ENCODE measurements at places on chromosomes 7 and 10.

GRCh38 chr7:45917064-45917463, 4.0 kb downstream of the IGFBP3 start:
- no peak for DNase-seq

- DNase-seq = no peak
Measured at GRCh38 chr10:6347391-6347951, 144.7 kb downstream of the PFKFB3 start.

- no peak for DNase-seq
Measured at GRCh38 chr10:73634421-73634820, 6.9 kb downstream of the MYOZ1 start.

GRCh38 chr7:157009778-157010587, 480 bp downstream of the MNX1 start:
- DNase-seq = no peak

DNA sequence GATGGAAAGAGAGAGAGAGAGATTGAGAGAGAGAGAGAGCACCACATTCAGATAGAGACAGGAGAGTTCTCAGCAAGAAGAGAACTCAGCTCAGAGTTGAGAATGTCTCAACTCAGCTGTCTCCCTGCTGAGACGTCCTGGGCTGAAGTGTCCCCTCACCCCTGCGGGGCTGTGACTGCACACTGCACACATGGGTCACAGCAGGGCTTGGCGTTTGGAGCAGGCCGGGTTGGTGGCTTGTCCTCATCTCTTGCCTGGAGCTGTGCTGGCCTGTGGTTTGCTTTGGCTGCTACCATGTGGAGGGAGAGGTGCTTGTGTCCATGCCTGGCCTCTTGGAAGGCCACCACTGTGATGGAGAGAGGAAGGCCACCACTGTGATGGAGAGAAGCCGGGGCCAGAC, 167.9 kb downstream of the RNF216 start:
- DNase-seq = no peak

- no peak for DNase-seq
Measured at GRCh38 chr10:17685233-17685840, 41.4 kb downstream of the STAM start.

DNA sequence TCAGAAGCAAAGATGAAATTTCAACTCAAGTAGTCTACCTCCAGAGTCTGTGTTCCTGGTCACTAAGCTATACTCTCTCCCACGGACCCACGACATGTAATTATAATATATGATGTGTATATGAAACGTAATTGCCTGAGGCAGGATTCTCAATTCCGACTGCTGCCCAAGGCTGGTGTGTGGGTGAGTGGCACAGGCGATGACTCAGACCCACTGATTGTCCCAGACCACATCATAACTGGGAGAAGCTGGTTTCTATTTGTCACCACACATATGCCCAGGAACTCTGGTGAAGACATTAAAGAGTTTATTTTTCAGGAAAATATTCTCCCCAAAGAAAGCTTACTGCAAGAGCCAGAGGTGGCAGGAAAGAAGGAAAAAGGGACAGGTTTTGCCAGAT, 219.3 kb downstream of the JAZF1 start:
- no peak for DNase-seq

DNA sequence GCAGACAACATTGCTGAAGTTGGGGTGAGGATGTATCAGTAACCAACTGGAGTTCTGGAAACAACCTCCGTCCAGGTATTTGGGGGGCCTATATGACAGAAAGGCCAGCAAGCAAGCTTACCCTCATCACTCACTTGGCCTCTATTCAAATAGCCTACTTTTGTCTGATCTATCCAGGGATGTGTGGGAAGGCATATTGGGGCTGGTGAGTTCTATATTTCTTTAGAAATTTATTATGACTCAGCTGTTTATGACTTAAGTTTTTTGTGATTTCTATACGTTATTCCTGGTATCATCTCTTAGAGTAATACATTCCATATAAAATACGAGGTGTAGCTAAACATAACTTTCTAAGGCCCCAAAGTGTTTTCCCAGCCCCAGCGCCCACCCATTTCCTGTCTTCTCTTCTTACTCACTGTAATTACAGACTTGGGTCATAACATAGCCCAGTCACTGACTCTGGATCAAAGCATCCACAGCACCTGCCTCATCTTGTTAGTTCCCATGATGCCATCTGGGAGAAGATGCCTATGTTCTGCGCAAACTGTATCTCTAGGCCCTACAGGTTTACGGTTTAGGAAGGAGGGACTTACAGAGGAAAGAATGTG, 18.1 kb downstream of the GARS1 start:
- no peak for DNase-seq

- no peak for DNase-seq
Measured at GRCh38 chr7:1246160-1246870, 13.6 kb downstream of the UNCX start.

DNA sequence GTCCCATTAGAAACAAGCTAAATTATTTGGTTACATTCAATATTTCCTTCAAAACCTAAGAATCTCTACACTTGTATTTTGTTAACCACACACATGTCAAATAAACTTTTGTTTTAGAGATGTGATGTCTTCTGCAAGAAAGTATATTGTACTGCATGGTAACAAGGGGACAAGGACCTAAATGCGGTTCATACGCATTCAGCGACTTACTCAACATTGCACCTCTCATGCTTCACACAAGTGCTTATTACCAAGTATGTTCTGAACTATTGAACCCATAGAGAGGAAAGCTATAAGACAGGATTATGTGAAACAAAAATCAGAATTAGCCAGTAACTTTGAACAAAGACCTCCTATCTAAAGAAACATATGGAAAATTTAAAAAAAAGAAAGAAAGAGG, 68.3 kb downstream of the CREB5 start:
- DNase-seq = no peak

DNA sequence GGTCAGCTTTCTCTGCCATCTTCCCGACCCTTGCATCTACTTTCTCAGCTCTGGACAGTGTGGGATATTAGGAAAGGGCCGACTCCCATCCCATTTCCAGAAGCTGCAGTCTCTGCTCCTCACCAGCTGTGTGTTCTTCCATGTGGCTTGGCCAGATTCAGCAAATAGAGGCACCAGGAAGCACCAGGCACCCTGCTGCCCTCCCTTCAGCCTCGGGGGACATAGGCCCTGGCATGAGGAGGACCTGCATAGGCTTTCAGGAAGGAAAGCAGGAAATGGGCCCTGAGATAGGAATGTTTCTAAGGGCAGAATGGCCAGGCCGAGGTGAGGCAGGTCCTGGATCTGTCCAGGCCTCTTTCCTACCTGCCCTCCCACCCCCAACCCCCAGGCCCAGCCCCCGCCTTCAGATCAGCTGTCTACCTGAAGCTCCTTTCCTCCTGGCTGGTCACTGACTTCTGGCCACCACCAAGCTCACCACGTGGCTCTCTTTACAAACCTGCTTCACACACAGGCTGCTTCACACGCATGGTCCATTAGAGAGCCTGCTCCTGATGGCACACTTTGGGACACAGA, 27.5 kb upstream of the PURB start:
- DNase-seq = no peak

DNA sequence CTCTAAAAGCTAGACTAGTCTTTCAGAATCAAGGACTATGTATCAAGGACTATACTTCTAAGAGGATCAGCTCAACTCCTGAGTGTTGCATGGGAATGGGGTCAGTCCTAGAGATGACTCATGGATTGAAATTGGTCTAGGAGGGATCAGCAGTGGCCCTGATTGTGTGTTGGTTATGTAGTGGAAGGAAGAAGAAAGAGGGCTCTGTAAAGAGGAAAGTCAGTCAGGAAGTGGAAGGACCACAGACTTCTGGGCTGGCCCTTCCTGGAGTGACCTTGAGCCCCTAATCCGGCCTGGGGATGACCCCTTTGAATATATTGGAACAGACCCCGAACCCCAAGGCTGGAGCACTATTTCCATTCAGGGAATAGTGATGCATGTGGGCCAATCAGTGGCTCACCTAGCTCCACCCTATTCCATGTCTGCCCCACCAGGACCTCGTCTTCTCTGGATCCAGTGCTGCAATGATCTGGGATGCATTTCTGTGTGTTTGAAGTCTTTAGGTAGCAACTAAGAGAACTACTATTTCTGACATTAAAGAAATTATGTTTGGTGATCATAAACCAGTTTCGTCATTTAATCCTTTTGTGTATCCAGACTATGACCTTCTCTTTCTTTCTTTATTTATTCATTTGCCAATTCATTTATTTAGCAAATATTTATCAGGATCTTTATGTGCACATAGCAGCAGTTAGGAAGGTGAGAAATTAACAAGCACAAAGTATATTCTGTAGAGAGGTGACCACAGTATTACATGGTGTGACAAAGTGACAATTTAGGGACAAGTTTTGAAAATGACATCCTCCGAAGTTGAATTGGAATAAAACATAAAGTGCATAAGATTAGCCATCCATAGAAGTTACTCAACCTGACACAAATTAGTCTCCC, 48.6 kb upstream of the KIF5B start:
- DNase-seq = no peak

GRCh38 chr10:3946234-3947229, 161.5 kb upstream of the KLF6 start:
- no peak for DNase-seq

DNA sequence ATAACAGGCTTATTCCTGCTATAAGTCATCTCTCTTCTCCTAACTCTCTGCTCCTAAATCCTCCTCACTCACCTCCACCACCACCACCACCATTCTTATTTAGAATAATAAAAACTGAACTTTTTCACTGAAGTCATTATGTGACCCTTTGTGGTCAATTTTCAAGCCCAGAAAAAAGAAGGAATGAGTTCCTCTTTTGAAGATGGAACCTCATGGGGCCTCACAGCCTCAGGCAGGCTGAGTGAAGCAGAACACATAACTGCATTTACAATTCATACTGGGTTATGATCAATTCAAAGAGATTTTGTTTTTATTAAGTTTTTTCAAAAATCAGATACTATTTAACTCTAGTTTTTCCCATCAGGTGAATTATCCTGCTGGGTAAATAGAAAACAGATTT, 29.8 kb downstream of the PNLIPRP3 start:
- no peak for DNase-seq

DNA sequence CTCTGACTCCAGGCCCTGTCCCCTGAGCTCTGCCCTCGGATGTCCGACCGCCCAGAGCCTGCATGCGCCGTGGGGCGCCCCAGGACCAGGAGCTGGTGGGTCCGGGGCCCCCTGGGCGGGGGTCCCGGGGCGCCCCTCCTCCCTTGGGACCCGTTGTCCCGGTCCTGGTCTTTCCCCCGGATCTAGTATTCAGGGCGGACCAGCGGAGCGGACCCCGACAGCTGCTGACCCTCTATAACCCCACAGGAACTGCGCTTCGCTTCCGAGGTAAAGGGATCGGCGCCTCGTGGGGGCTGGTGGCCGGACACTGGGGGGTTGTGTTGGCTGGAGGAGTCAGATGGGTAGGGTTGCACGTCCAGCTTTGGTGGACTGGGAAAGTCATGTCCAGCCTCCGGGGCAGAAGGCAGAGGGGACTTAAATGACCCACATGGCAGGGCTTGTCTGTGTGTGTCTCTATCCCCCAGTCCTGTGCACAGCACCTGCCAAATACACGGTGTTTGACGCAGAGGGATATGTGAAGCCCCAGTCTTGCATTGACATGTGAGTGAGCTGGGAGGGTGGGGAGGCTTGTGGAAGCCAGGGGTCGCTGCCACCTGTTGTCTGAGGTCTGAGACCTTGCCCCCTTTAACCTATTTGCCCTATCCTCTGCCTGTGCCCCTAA, 520 bp downstream of the MOSPD3 start:
- no peak for DNase-seq

All from central memory CD4-positive, alpha-beta T cell (primary cell).